Kidney glomerular epithelial cell (primary cell): ENCODE measurements at places on chromosomes 7 and 10.

DNA sequence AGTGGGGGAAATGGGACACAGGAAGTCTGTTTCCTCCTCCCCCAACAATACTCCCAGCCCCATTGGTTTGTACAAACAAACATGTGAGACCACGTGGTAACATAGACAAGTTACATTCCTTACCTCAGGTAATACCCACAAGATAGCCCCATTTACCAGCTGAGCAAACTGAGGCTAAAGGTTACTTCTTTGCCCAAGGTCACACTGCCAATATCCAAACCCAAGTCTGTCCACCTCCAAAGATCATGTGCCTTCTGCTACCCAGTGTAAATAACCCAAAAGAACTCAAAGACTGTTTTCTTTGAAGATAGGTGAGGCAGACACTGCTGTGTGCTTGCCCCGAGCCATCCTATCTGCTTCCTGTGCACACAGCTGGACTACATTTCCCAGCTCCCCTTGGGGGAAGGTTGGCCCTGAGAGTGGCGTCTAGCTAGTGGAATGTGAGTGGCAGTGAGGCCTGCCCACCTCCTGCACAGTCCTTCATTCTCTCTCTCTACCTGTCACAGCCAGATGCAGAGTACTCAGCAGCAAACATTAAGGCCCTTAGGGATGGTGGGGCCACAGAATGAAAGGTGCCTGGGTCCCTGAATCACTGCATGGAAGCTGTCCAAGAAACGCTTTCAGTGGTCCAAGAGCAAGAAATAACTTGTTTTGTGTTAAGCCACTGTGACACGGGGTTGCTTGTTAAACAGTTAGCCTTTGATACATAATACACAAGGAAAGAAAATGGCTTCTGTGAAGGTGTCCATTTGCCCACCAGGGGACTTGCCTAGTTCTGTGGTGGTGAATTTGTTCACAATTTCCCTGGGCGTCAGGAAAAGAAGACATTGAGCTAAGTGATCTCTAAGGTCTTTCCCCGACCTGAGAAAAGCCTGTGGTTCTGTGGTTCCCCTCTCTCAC lies 257.7 kb upstream of the NFE2L3 start:
- peak; percentile 25 for DNase-seq

GRCh38 chr10:985361-985760 lies 2.9 kb upstream of the GTPBP4 start:
- no peak for DNase-seq

GRCh38 chr7:25643770-25644394 lies 415.6 kb upstream of the NPVF start:
- no peak for DNase-seq

GRCh38 chr7:117006907-117007684 lies 53.8 kb downstream of the ST7 start:
- no peak for DNase-seq

- DNase-seq, result peak; percentile 92
These were observed 139.3 kb downstream of the C1GALT1 start for GRCh38 chr7:7321681-7322080.

GRCh38 chr7:129824291-129825208 lies 128.2 kb downstream of the UBE2H start:
- peak; percentile 74 for DNase-seq

GRCh38 chr10:26311383-26311940 lies 94.9 kb downstream of the GAD2 start:
- no peak for DNase-seq

GRCh38 chr7:11540271-11540761 lies 291.7 kb downstream of the THSD7A start:
- DNase-seq, result peak; percentile 80

DNA sequence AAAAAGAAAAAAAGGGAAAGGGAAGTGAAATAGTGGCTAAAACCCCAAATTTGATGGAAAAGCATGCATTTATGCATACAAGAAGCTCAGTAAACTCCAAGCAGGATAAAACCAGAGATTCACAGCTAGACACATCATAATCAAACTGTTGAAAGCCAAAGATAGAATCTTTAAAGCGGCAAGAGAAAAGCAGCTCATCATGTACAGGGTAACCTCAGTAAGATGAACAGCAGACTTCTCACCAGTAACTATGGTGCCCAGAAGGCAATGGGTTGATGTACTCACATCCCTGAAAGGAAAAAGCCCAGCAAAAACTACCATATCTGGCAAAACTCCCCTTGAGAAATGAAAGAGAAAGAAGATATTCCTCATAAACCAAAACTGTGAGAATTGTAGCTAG lies 60.4 kb downstream of the TPST1 start:
- no peak for DNase-seq

- no peak for DNase-seq
These were observed 42.4 kb upstream of the FGL2 start for GRCh38 chr7:77242068-77242467.

DNA sequence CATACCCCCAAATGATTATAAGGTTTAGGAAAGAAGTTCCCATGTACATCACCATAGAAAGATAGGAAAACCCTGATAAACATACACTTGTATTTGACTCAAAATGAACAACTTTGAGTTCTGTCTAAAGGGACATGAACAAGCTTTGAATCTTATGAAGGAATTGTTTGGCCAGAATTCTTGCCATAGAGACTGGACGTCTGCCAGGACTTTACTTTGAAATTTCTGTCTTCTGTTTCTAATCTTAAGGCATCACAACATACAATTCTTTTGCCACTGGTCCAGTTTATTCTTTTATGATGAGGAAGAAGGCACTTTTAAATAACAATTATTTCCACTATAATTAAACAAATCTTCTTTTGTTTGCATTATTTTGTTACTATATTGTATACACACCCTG lies 26.2 kb upstream of the CYP26C1 start:
- DNase-seq, result no peak

- no peak for DNase-seq
These were observed 31.4 kb downstream of the ZAN start for GRCh38 chr7:100764841-100765240.

- peak; percentile 51 for DNase-seq
These were observed 20.1 kb downstream of the LDB3 start for GRCh38 chr10:86688398-86688921.

- no peak for DNase-seq
These were observed 213.7 kb downstream of the HTR7 start for GRCh38 chr10:90644165-90644564.

GRCh38 chr10:116848032-116848943 lies 1.0 kb upstream of the ENO4 start:
- peak; percentile 5 for DNase-seq

DNA sequence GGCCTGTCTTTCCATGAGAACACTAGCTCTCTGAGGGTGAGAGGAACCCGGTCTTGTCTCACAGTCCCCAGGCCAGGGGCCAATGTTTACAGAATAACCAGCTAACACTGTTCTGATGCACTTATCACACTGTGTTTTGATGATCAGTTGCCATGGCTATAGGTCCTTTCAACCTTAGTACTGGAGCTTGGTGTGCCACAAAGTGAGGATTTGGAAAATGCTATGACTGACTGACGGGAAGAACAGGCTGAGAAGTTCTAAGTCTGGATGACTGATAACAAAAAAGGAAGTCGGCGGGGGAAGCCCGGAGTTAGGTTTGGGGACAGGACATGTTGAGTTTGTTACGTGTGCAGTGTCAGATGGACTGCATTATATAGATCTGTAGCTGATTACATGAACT lies 141.8 kb downstream of the CTTNBP2 start:
- no peak for DNase-seq

DNA sequence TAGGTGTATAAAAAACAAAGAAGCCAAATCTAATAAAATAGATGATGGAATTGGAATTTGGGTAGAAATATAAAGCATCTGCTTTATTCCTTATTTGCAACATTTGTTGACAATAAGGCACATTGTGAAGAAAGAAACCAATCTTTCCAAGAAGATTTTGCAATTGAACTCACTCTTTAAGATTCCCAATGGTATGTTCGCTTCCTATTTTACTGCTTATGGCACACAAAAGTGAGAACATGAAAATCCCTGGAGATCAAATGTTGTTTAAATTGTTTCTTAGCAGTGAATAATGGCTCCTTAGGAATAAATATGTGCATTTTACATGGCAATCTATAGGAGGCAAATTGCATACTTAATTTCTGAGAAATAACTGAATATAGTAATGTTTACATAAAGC lies 84.5 kb downstream of the ADAM22 start:
- no peak for DNase-seq

DNA sequence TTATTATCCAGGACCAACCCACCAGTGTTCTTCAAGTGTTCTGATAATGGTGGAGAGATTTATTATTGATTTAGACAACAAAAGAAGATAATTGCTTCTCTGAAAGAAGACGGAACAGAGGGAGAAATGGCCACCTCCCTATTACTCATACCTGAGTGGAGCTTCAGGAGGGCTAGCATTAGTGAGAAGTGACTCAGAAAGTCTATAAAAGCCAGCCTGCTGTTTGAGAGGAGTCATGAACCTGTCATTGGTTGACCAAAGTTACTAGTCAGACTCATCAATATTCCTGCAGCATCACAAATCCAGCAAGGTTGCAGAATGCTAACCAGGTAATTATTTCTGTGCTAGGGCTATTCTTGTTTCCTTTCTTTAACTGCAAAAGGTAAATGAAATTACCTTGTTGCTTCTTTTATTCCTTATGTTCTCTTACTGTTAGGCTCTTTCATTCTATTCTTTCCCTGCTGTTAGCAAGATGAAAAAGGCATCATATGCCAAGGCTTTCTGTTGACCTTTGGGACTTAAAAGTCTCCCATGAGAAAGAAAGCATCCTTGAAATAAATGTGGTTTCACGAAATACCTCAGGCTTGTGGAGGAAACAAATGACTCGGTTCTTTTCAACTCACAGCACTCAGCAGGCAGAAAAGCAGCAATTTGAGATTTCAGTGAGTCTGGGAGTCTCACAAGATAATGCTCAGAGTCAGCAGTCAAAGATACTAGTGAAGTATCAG lies 256.4 kb upstream of the PHYHIPL start:
- peak; percentile 83 for DNase-seq

DNA sequence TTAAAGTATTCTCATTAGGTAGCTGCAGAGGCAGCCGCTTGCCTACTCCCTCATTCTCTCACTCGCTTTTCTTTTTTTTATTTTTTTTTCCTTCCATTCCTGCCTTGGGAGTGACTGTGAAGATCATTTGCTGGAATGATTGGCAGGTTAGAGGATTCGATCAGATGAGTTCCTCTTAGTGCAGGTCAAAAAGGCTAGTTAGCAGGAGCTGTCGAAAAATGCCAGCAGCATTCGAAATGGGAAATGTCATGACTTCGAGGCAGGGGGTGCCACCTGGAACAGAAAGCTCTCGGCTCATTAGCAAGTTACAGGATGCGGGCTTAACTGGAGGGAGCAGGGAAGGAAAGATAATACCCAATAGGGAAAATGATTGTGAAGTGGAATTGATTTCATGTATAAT lies 137.5 kb upstream of the FZD1 start:
- DNase-seq, result no peak

- no peak for DNase-seq
These were observed 33.8 kb downstream of the MAP3K8 start for GRCh38 chr10:30467651-30468338.

DNA sequence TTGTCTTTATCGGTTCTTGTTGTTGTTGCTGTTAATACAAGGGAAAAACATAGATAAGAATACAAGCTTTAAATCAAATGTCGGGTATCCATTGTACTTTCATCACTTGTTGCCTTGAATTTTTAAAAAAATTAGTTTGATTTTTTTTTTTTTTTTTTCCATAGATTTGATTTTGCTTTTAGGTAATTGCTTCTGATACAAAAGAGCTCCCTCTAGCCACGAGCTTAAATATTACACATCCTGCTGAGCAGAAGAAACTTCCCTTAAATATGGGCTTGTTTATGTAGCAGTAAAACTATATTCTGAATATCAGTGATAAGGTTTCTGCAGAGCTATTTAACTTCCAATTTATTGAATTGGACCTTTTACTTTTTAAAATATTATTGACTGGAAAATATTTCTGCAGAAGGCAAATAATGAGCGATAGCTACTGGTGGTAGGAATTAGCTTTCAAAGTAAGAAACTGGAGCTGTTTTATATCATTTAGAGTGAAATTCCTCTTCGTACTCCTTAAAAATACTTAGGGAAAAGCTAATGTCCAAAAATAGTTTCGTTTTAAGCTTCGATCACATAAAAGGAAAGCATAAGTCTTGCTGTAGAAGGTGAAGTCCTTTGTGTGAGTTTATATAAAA lies 216.9 kb downstream of the POLR1F start:
- peak; percentile 2 for DNase-seq

DNA sequence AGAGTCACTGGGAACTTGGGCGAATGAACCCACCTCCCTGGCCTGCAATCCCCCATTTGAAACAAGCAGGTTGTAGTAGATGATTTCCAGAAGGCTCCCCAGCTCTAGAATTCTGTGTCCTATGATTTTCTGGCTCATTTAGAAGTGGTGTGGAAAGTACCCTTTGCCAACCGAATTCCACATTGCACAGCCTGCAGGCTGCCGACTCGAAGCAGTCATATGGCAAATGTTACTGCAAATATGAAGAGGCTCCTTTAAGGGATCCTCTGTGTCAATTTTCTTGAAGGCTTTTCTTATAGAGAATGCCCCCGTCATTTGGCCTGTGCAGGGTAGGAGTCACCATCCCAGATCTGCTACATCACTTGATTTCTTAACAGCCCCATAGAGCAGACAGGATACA lies 5.6 kb downstream of the PODXL start:
- DNase-seq, result no peak

- DNase-seq, result no peak
These were observed 183.1 kb downstream of the GPAM start for GRCh38 chr10:112000466-112000865.

DNA sequence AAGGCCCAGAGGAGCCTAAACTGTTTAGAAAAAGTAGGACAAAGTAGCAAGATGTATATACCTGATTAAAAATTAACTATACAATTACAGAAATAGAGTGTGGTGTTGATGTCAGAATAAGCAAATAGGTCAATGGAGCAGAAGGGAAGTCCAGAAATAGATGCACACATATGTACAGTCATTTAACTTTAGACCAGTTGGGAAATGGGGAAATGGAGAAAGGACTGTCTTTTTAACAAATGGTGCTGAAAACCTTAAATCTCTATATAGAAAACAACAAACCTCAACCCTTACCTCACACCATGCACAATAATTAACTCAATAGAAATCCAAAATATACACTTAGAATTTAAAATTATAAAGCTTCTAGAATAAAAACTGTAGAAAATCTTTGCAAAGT lies 72.2 kb downstream of the CH25H start:
- no peak for DNase-seq

DNA sequence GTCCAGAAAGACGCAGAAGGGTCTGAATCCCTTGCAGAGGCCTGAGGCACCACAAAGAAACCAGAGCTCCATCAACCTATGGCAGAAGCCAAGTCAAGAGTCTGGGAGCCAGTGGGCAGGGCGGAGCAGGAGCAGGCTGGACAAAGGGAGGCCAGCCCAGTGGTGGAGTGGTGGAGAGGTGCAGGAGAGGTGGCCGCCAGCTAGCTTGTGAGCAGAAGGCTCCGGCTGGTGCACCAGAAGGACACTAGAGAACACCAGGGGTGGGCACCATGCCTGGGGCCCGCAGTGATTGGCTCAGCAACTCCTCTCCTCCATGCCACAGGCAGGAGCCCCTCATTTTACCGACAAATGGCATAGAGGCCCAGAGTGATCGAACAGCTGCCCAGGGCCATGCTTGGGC lies 186.6 kb downstream of the GRID1 start:
- no peak for DNase-seq

GRCh38 chr7:50795831-50796230 lies 13.1 kb upstream of the GRB10 start:
- no peak for DNase-seq
